ENCODE measurements at places on chromosomes 12 and 14.

- no peak for DNase-seq
Observed at GRCh38 chr12:57434517-57435223, at the start of gene INHBC. INHBC (plus strand) TSS chr12:57434784; CDS start chr12:57434887, 103 bp downstream.

DNA sequence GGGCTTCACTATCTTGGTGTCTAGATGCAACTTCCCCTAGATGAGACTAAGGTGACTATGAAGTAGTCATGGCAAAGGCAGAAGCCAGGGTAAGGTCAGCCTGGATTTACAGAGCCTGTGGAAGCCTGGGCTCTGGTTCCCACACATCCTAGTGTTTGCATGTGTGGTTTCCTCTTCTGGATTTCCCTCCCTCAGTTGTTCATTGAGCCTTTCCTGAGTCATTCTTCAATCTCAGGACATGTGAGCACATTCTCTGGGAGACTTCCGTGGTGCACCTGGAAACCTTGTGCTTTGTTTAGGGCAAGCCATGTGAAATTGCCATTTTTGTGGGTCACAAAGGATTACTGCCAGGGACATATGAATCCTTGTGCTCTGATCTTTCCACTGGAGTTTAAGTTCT, 236.6 kb downstream of the C12orf75 start:
- DNase-seq: no peak

- DNase-seq: no peak
Observed at GRCh38 chr12:29572464-29572863, 75.0 kb upstream of the OVCH1 start.

DNA sequence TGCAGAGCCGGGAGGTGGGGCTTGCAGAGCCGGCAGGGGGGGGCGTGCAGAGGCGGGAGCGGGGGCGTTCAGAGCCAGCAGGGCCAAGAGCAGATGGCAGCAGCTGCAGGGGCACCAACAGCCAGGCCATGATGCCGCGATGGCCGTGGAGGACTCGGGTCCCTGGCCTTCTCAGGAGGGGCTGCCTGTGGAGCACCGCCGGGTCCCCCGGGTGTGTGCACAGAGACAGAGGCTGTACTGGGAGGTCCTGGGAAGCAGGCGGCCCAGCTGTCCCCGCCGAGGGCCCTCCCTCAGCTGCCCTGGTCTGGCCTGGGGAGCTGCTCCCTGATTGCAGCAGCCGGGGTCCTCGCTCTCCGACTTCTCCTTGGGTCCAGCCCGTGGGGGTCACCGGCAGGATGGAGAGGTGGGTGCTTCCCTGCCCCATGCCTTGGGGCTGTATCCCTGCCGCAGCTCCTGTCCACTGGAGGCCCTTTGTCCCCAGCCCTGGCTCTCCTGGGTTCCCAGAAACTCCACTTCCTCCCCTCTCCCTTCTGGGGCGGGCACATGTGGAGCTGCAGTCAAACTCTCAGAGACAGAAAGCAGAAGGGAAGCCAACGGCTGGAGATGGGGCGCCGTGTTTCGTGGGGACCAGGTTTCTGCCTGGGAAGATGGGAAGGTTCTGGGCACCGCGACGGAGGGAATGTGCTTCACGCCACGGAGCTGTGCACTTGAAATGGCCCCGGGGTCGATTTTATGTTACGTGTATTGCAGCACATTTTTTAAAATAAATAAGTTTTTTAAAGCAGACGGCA, 75.8 kb upstream of the GALNT9 start:
- DNase-seq: no peak

GRCh38 chr12:50111395-50111692, 692 bp upstream of the COX14 start:
- DNase-seq: no peak

- no peak for DNase-seq
Observed at GRCh38 chr14:69982886-69983285, 103.7 kb downstream of the SMOC1 start.

DNA sequence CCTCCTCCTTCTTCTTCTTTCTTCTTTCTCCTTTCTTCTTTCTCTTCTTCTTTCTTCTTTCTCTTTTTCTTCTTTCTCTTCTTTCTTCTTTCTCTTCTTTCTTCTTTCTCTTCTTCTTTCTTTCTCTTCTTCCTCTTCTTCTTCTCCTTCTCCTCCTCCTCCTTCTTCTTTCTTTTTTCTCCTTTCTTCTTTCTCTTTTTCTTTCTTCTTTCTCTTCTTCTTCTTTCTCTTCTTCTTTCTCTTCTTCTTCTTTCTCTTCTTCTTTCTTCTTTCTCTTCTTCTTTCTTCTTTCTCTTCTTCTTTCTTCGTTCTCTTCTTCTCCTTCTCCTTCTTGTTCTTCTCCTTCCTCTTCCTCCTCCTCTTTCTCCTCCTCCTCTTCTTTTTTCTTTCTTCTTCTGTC, 1230.7 kb upstream of the USP15 start:
- no peak for DNase-seq

All from NT2/D1 (cell line).